Activated CD8-positive, alpha-beta memory T cell treated with anti-CD3 and anti-CD28 coated beads for 1 hour (primary cell): ENCODE measurements at places on chromosomes 1 and 21.
A peak's percentile ranks its signal among the peaks of the same experiment; 100 is the strongest.

GRCh38 chr21:42591170-42591869 lies 62.1 kb upstream of the PDE9A start:
- DNase-seq, result no peak

GRCh38 chr1:84339503-84339902 lies 38.0 kb downstream of the SAMD13 start:
- DNase-seq, result no peak

DNA sequence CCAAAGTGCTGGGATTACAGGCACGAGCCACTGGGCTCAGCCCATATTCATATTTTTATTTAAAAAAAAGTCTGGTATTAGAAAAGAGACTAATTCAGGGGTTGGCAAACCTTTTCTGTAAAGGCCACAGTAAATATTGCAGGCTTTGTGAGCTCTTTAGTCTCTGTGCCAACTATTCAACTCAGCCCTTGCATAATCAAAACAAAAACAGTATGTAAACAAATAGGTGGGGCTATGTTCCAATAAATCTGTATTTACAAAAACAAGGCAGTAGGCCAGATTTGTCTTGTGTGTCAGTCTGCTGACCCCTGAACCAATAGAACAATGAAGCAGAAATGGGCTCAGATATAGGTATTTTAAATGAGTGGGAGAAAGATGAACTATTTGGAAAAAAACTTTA lies 49.3 kb downstream of the CDC42BPA start:
- DNase-seq, result no peak

GRCh38 chr1:36159614-36160387 lies 3.8 kb downstream of the MAP7D1 start:
- no peak for DNase-seq

DNA sequence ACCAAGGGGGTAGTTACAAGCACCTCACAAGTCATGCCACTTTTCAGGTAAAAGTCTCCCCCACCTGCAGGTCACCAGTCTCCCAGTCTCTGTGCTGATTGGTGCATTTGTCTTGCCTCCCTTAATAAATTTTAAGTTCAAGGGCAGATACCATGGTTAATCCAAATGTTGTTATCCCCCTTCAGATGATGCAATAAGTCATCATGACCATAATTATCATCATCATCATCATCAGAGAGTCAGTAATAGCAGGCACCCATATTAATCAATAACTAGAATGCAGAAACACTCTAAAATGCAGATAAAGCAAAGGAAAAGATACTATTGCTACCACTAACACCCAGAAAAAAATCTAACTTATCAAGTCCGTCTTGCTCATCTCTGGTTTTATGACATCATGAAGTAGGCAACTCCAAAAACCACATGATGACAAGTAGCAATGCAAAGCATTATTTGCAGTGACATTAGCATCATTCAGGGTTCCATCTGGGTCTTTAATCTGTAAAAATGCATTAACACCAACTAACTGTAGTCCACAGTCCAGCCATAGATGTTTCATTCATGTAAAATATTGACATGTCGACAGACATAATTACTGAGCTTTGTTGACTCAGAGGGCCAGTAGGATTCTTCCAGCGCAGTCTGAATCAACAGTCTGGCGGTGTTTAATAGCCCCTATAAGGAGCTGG lies 492.0 kb upstream of the RUNX1 start:
- DNase-seq, result no peak

DNA sequence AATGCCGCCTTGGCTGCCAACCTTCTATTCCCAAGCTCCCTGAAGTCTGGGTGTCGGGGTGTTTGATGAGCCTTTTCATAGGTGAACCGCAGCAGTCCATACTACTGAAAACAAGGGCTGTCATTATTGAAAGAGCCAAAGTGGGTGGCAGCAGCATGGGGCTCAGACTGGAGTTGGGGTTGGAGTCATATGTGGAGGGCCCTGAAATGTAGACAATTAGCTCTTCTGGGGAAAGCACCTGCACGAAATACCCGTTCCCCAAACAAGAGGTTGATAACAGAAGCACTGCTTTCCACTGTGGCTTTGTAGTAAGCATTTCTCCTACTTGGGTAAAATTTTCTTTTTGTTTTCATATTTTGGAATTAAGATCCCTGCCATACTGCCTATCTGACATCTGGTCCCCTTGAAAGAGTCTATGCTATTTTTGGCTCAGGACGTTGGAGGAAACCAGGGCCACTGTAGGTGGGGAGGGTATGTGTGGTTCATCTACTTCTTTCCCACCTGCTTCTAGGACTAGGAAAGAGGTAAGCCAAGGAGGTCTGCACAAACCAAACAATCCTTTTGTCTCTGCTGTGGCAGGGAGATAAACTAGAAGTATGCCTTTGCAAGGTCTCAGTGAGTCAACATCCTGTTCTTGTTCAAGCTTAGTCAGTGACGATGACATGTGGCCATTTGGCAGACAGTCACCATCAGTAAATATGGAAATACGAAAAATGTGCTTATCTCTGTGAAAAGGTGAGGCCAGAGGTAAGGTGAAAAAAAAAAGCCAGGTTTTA lies 197.0 kb upstream of the UBE2U start:
- no peak for DNase-seq

DNA sequence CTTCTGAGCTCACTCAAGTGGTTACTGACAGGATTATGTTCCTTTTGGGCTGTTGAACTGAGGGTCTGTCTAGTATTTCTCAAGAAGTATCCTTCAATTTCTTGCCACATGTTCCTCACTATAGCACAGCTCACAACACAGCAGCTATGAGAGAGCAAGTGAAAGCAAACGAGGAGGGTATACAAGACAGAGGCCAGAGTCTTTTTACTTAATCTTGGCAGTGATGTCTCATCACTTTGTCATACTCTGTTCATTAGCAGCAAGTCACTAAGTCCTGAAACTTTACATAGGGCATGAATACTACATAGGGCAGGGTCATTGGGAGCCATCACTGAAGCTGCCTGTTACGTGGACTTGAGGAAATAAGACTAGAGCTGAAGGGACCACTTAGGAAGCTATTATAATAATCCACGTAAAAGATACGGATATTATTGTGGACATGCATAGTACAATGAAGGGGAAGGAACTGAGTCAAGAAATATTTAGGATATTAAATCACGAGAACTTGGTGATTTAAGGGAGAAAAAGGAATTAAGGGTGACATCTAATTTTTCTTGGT lies 63.7 kb downstream of the SLC30A7 start:
- no peak for DNase-seq

GRCh38 chr1:34924759-34925555 lies 4.5 kb downstream of the DLGAP3 start:
- peak; percentile 7 for DNase-seq

DNA sequence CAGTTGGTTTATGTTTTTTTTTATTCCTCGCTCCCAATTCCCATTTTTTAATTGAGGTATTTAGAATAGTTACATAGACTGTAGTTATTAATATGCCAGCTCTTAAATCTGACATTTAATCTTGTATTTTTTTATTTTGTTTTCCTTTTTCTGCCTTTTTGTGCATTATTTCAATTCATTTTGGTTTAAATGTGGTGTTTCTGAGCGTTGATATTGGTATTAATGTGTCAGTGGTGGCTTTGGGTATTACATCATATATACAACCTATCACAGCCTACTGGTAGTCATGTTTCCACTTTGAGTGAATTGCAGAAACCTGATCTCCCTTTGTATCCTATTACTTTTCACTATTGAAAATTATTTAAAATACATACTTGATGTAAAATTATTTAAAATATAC lies 1027.3 kb downstream of the KCNT2 start:
- no peak for DNase-seq

DNA sequence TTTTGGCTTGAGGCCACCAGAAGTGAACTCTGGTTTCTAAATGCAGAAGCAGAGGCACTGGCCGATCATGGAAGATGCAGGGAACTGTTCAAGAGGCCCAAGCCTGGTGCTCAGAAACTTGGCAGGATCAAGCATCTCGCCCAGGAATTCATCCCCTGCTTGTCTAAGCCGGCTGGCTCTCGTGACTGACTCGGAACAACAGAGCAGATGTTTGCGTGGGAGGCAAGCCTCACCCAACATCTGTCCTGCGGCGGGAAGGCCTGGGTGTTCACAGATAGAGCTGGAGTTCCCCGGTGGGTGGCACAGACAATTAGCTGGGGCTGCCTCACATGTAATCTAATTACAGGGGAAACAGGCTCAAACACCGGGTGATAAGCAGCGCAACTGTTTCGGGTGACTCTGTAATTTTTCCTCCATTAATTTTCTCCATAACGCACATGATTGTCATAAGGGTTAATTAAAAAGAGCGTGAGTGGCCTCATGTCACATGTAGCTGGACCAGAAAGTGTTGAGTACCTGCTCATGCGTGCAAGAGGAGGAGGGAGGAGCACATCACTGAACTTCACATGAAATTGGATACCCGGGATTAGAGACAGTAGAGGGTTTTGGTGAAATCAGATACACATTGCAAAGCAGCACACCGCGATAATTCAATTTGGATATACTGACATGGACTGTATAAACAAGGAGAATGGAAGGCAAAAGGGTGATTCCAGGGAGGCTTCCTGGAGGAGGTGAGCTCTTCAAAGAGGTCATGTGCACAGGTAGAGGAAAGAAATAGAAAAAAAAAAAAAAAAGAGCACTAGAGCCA lies 180.0 kb downstream of the ETS2 start:
- DNase-seq, result no peak

DNA sequence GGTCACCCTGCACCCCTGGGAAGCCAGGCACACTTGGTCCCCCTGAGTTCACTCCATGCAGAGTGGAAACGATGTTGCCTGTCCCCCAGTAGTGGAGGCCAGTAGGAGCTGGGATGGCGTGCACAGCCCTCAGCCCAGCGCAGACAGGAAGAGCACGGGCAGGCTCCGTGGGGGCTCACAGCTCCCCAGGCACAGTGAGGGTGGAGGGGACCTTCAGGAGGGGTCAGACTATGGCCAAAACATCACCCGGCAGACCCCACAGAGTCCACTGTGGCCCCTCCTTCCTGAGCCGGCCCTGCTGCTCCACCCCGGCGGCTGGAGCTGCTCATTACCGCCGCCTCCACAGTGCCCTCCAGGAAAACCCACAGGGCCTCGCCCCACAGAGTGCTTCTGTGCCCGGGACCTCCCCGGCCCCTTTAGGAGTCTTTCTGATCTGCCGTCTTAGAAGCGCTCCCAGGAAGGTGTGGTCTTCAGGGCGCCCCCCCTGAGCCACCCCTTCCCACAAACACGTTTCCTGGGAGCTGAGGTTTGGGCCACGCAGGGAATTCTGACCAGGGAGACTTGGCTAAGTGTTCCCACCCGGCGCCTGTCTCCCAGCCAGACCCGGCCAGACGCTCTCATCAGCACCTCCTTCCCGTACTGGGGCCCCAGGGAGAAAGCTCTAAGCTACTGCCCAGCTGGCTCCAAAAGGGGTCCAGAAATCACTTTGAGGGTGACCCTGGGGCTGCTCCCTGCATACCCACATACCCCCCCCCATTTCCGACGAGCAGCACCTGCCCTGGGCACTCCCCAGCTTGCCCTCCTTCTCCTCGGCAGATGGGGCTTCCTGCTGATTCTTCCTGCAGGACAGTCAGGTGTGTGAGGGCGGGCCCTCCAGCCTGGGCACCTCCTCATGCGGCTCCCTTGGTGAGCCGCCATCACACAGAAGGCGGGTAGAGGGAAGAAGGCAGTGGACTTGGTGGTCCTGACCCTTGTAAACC lies 38.8 kb downstream of the RIPK4 start:
- DNase-seq, result no peak

DNA sequence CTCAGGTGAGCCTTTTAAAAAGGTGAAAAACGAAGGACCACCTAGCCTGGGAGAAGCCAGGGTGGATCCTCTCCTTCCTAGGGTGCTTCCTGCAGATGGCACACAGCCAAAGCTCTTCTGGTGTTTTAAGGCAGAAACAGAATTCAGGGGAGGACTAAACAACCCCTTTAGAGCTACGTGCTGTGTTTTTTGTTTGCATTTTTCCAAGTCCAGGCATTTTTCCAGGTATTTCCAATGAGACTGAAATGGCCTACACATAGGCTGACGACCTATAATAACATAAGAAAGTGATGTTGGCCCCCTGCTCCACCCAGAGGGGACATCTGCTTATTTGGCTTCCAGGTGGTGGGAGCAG lies 83.8 kb downstream of the CAPZB start:
- no peak for DNase-seq

DNA sequence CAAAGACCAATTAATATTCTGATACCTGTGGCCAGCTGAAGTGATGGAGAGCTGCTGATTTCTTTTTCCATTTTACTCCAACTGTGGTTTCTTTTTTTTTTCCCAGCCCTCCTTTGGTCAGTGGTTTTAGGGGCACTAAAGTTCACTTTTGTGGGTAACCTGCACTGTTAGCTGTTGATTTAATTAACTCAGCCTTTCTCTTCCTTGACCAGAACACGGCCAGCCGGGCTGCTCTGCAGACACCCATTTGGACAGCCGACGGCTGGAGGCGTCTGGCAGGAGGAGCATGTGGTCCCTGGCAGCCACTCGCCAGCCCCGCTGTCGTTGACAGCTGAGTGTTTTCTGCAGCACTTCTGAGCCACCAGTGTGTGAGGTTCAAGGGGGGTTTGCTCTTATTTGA lies 136.2 kb upstream of the RUNX3 start:
- no peak for DNase-seq

DNA sequence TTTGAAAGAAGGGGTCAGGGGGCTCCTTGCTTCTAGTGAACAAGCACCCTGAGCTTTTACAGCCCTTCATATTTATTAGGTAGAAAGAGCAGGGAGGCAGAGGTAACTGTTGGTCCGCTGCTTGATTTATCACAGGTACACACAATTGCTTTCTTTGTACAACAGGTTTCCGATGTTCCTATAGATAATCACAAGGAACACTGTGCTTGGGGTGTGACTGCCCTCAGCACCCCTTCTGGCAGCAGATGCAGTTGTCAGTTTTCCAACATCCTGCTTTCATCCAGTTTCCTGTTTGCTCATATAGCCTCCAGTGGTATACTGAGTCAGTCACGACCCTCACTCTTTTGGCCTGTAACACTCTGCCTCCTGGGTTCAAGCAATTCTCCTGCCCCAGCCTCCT lies 40.6 kb downstream of the SCP2 start:
- no peak for DNase-seq

DNA sequence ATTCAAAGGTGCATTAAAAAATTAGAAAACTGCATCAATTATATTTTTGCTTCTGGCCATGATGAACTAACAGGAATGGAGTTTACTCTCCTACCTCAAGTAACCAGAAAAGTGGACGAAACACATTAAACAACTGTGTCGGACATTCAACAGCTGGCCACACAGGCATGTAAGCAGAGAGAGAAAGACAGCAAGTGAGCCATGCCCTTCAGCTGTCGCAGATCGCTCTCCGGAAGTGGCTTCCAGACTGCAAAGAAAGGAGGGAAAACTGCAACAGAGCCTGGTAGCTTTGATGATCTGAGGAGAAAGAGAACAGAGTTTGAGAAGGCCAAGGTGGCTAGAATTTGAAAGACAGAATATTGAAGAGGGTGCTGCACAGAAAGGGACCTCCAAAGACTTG lies 557.2 kb downstream of the MATN1 start:
- no peak for DNase-seq

- no peak for DNase-seq
These were observed 90.2 kb downstream of the DMRTA2 start for GRCh38 chr1:50332941-50333594.

DNA sequence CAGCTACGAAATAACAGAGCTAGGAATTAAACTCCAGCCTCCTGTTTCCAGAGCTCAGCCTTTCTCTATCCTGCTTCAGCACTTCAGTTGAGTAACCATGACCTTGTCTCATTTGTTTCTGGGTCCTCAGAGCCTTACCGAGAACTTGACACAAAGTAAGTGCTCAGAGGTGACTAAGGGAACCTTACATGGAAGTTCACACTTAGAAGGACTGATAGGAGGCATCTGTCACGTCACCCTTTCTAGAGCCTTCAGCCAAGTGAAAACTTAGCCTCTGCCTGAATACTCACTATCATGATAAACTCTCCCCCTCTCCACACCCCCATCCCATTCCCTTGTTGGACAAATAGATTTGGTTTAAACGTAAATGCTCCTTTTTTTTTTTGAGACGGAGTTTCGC lies 9.8 kb upstream of the LUZP1 start:
- no peak for DNase-seq

GRCh38 chr1:202563818-202564217 lies 146.4 kb downstream of the SYT2 start:
- DNase-seq, result no peak
